NCI-H187 treated with DMSO at 0.1 percent for 48 hours (cell line): ENCODE measurements at places on chromosomes 11 and 22.

- DNase-seq, result peak; percentile 57
Observed at GRCh38 chr22:33842421-33843094, 77.7 kb downstream of the LARGE1 start.

GRCh38 chr11:100810666-100811065 lies 123.6 kb downstream of the ARHGAP42 start:
- DNase-seq, result no peak

- DNase-seq, result no peak
Observed at GRCh38 chr11:95565724-95566141, 223.8 kb downstream of the FAM76B start.

GRCh38 chr11:104899226-104899625 lies 966 bp upstream of the CASP12 start:
- no peak for DNase-seq

- DNase-seq, result no peak
Observed at GRCh38 chr22:22578702-22579424, 19.8 kb upstream of the PRAME start.
